ENCODE measurements at places on chromosomes 4 and X.

- no peak for DNase-seq
Measured at GRCh38 chrX:31258166-31258565, 186.3 kb upstream of the FTHL17 start.

GRCh38 chrX:143336261-143336660 is 181.0 kb downstream of the SPANXN3 start:
- DNase-seq = no peak

DNA sequence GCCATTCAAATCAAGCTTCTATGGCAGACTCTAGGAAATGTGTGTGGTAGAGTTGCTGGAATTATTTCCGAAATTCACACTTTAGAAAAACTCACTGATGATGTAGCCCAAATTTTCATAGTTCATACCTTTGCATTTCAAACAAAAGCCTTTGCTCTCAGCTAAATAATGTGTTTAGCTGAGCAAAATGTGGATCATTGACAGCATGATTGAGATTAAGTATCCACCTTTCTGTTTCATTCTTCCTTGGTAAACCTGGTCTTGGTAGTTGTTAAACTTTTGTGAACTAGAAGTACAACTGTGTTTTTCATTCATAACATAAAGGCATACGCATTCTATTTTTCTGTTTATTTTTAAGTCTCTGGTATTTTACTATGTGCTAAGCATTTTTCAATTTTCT is 7.2 kb downstream of the PCDH7 start:
- no peak for DNase-seq

GRCh38 chr4:82500435-82501153 is 61.2 kb downstream of the TMEM150C start:
- DNase-seq = no peak

GRCh38 chr4:128682942-128683666 is 126.4 kb upstream of the JADE1 start:
- no peak for DNase-seq

Data from stimulated activated naive CD4-positive, alpha-beta T cell (primary cell).